ENCODE measurements at places on chromosomes 1 and 21.

DNA sequence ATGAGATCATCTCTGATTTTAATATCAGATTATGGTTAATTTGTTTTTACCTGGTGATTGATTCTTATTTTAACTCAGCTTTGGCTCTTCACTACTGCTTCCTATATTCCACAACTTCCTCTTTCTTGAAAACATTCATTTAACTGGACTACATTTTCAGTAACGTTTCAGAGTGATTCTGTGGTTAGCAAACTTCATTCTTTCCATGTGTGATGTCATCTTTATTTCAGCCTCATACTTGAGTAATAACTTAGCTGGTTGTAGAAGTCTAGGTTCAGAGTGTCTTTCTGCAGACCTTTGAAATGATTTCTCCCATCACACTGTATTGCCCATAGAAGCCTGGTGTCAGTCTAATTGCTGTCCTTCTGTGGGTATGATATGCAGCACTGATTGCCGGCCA lies 36.0 kb upstream of the SLC35F3 start:
- DNase-seq = no peak

GRCh38 chr1:114103992-114104391 lies 49.7 kb downstream of the SYT6 start:
- DNase-seq = no peak

- peak; percentile 96 for DNase-seq
Observed at GRCh38 chr1:158145173-158145719, 35.4 kb upstream of the CD1D start.

DNA sequence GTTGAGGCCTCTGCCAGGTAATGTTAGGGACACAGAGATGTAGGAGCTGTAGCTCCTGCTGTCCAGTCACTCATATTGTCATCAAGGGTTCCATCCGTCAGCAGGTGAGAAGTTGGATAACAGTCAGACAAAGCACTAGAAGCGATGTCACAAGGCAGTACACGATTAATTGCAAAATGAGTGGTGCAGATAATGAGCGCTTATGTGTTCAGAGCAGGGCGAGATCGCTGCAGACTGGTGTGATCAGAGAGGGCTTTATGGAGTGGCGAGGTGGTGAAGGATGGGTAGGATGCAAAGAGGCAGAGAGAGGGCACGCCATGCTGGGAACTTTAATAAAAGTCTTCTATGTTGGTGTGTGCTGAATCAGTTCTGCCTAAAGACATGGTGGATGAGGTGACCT lies 8.8 kb downstream of the TMCC2 start:
- peak; percentile 50 for DNase-seq

DNA sequence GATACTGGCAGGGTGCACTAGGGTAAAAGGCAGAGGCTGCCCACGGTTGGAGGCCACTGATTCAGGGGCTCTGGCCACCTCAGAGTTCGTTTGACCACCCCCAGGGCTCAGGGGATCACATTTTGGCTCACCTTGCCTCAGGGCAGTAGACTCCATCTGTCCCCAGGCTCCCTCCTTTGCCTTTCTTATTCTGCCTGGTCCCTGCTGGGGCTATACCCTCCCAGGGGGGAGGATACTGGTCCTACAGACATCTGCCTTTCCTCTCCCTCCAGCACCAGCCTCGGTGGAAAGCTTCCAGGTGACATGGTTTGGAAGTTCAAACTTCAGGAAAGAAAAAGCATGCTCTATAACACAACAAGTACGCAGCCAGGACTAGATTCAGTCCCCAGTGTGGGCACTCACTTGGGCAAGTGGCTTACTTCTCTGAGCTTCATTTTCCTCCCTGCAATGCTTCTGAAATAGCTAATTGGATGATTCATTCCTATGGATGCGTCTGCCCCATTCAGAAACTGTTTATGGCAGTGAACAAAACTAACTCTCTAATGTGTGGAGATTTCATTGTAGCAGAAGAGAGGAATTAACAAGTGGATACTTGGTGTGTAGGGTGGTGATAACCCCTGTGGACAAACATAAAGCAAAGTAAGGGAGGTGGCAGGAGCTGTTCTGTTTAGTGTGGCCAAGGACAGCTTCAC lies 154.8 kb downstream of the TRABD2B start:
- no peak for DNase-seq

GRCh38 chr1:113389359-113389952 lies 859 bp upstream of the MAGI3 start:
- DNase-seq = no peak

DNA sequence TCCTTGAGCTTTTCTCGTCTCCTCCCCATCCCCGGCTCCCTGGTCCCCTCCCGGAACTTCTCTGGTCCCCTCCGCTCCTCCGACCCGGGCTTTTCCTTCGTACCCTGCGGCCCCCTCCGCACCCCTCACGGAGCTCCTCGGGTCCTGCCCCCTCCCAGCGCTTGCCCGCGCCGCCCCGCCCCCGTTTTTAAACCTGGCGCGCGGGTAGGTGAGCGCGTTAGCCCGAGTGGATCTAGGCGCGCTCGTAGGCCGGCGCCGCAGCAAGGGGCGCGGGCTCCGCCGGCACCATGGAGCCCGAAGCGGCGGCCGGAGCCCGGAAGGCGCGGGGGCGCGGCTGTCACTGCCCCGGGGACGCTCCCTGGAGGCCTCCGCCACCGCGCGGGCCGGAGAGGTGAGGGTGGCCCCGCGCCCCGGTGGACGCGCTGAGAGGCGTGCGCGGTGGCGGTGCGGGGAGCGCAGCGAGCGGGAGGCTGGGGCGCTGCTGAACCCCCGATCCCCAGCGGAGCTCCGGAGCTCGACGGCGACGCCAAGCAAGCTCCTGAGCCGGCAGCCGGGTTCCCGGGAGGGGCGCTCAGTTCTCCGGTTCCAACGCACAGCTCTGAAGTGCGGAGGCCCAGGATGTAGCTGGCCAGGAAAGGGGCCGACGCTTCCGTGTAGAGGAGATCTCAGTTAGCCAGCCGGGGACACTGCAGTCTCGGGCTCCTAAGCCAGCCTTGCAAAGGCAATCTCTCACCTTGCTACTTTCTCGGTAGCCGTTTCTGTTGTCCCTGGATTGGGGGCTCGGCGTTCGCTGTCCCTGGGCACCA lies at the start of gene RIPPLY3:
Gene RIPPLY3 (plus strand): TSS at position 217 of the 806 bp plus-strand sequence. CDS start 71 bp downstream, at position 288.
- no peak for DNase-seq
